Mammary epithelial cell (primary cell): ENCODE measurements at places on chromosomes 12 and 14.
A peak's percentile ranks its signal among the peaks of the same experiment; 100 is the strongest.

DNA sequence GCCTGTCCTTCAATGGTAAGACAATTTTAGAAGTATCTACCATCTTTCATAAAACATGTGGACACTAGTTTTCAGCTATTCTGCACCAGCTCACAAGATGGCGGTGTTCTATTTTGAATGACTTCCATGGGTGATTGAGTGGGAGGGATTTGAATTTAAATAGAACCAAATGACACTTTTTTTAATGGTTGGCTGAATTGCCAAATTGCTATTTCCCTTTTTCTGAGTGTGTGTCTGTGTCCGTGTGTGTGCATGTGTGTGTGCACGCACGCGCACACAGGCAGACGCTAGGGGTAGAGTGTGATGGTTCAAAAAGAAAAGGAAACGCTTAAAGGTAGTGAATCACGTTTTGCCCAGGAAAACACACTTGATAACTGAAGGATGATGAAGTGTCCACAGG is 362.6 kb downstream of the DAD1 start:
- peak; percentile 35 for DNase-seq

DNA sequence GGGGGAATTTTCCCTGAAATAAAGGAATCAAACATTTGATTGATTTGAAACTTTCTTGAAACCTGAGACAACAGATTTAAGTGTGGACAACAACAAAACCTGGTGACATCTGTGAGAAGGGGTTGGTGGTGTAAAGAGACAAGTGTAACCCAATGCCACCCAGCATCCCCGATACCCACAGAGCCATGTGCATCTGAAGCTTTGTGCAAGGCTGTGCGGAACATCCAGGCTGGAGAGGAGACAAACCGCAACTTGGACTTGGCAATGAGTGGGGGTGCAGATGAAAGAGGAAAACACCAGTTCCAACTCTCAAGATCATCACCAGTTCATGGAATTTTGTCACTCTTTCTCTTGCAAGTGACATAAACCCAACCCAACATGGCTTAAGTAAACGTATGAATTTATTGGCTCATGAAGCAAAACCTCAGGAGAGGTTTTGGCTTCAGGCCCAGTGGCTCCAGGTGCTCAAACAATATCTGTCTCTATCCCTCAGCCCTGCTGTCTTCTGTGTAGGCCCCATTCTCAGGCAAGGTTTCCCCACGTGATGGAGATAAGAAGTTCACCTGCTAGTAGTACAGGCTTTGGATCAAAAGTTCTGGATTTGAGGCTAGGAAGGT is 55.2 kb upstream of the NTF3 start:
- DNase-seq = peak; percentile 32

DNA sequence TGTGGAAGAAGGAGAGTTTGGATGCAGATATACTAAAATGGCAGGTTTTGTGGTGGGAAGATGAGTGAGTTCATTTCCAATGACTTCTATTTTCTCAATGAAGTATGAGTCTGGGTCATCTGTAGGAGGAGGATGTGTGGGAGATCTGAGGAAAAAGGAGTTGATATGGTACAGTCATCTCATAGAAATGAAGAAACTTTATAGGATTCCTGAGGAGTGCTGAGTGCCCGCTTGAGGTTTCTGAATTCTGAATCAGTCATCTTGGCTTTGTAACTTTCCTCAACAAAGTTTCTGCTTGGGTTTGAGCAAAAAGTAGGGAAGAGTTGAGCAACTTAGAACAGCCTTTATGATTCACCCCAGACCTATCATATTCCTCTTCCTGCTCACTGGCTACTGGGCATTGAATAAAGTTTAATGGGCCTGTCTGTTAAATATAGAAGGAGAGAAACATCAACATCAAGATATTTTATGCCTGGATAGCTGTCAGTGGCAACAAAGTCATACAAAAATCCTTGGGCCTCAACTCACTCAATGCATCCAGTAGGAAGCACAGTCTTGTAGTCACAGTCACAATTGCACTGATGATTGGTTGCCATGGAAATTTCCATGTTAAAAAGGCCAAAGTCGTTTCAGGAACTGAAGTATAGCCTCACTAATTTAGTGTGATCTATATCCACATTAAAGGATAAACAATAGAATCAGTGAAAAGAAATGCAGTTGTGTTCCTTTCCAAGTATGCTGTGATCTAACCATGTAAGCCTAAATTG is 284.7 kb downstream of the DUSP6 start:
- peak; percentile 95 for DNase-seq

DNA sequence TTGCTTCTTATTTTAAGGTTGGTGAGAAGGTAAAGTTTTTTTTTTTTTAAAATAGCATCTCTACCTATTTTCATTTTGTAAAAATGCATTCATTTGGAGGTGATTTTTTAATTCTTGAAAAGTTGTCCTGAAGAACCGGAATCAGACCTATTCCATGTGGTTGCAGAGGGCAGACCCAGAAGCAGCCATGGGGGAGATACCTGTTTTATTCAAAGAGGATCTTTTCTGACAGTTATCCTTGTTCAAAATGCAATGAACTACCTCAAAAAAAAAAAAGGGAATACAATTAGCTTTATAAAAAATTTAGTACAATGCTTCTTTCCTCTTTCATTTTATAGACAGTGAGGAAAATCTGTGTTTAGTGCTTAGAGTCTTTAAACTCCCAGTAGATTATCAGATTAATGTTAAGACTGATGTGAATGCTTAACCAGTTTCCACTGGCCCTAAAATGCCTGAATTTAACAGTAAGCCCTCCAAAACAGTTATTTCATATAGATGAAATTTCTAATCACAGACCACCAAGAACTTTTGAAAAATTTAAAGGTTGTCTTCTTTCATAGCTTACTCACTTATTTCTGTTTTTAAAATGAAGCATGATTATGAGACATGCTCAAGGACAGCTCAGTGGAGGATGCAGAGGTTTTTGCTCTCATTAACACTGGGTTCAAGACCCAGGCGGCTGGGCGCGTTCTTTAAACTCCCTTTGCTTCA is 8.6 kb upstream of the NEMF start:
- no peak for DNase-seq

DNA sequence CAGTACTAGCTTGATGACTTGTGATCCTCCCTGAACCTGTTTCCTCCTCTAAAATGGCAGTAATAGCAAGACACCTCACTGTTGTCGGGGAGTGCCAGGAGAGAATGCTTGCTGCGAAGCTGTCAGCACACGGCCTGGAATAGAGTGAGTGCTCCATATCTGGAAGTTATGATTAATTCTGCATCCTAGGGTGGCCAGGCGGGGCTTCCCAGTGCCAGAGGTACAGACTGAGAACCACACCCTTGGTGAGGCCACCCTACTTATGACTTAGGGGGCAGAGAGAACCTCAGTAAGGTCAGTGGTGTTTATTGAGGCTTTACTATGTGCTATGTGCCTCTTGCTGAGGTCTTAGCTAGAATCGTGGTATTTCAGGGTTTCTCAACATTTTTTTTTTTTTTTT is 20.1 kb downstream of the MORN3 start:
- DNase-seq = no peak

DNA sequence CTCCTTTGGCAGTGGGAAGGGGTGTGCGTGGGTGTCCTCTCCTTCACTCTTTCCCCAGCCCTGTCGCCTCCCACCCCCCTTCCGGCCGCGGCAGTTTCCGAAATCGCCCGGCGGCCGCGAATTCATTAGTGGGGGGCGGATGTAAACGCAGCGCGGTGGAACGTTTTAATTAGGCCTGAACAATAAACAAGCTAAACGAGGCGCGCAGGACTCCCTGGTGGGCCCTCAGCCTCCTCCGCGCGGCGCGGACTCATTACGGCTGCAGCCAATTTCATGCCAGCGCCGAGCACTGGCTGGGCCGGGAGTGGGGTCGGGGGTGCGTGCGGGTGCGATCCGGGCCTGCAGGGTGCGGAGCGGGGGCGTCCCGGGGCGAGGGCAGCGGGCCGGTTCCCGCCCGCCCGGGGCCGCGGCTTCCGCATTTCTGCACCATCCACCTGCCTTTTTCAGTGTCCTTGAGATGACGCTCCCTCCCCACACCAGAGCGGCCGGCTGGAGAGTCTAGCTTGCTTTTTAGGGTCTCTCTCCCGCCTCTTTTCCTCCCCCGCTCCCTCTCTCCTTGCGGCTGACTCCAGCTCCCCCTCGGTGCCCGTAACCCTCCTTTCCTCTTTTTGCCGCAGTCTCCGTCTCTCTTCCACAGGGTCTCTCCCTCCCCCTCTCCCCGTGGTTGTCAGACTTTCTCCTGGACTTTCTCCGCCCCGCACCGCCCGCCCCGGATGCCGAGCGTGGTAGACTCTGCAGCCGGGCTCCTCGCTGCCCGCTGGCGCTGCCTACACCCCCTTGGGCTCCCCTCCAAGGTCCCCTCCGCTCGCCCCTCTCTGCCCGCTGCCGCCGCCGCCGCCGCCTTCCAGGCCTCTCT is at the start of gene CISTR:
Gene CISTR, minus strand, starts transcription at position 644 of the 856 bp plus-strand sequence.
- no peak for DNase-seq

DNA sequence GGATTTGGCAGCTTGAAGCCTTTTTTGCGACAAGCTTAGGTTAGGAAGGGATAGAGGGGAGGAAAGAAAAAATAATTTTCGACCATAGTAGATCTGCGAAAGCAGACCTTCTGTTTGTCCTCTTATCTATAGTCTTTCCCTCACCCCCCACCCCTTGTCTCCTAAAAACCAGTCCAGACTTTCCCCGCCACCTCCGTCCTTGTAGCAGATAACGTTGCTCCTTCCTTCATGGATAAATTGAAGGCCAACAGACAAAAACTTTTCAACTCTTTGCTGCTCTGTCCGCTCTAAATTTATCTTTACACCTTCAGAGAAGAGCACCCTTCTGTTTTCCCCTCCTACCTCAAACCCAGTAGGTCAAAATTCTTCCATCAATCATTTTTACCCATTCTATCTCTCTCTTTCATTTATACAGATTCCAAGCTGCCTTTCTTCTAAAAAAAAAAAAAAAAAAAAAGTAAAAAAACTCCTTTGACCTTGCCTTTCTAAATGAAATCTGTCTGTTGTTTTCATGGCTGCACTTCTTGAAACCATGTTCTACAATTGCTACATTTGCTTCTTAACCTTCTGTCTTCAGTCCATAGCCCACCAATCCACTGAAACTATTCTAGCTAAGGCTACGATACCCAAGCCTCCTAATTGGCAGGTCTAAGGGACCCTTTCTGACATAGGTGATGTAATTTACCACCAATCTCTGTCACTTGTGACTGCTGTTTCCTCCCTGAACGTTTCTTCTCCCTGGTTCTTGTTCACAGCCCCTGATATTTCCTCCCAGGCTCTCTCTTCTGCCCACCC is 11.1 kb upstream of the NEMF start:
- DNase-seq = no peak

- DNase-seq = no peak
Observed at GRCh38 chr12:58880639-58881038, 39.7 kb downstream of the LRIG3 start.

DNA sequence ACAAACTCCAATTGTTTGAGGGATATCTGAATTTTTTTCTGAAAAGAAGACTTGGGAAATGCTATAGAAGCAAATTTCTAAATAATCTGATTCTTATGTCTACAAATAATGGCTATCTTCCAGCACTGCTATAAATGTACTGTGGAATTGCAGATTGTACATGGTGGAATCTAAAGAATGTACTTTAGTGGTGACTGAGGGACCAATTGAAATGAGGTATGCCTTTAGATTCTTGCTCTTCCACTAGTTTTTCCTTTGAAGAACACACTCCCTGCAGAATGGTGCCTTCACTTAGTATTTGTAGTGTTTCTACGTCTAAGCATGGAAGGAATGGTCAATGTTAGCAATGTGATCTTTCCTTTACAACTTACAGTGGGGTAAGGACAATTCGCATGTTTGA is 11.7 kb upstream of the PRB4 start:
- no peak for DNase-seq

- no peak for DNase-seq
Observed at GRCh38 chr12:132173135-132174014, 29.1 kb downstream of the NOC4L start.

GRCh38 chr12:42504049-42504448 is 85.5 kb downstream of the PRICKLE1 start:
- no peak for DNase-seq

GRCh38 chr12:125983784-125984500 is 918.7 kb downstream of the AACS start:
- DNase-seq = no peak

DNA sequence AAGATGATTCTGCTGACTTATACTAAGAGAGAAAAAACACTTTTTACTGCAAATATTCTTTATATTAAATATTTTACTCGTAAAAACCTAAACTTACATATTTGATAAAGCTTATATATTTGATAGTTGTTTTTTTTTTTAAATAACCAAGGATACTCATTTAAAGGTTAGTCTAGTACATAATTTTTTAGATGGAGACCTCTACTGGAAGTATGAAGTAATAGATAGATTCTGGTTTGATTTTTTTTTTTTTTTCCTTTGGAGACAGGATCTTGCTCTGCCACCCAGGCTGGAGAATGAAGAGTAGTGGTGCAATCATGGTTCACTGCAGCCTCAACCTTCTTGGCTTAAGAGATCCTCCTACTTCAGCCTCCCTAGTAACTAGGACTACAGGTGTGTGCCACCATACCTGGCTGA is 16.4 kb downstream of the ARID2 start:
- peak; percentile 24 for DNase-seq

DNA sequence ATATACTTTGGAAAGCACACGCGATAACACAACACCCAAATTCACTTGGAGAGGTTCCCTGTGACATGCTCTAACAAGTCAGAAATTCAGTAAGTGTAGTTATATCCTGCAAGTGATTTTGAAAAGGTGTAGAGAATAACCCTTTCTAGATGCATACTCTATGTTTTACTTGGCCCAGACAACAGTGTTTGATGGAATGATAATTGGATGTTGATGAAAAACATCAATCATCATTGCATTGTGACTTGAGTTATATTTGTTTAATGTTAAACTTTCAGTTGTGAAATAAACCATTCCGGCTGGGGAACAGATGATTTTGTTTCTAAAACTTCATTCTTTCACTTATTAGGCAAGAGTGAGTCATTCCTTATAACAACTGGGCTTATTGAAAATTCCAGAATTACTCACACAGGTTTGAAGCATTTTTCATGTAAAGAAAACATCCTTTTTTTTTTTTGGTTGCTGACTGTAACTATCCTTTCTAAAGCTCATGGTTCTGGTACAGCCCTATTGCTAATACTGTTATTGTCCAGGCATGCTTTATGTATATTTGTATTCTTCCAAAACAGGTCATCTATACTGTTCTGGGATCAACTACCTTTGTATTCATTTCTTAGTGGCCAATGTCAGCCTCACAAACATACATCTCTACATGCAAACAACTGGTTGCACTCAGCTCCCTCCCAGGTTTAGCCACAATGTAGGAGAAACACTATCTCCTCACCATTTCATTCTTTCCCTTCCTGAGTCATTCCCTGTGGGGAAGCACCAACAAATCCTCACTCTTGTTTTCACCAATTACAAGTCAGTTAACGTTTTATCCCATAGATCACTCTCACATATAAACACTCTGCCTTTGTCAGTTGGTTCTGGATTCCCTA is 121.2 kb upstream of the LRIG3 start:
- peak; percentile 98 for DNase-seq

DNA sequence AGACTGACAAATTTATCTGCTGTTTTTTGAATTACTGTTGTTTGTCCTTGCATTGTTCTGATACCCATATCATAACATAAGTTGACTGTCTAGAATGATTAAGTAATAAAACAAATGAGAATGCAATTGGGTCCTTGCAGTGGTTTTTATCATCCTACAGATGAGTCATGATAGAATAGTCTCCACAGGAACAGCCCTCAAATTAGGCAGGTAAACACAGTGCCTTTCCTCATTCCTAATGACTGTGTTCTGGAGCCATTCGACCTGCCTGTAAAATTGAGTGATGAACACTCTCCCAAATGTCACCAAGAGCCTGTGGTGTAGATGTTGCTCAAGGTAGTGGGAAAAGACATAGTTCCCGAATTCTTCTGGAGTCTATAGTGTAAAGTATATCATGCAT is 12.3 kb downstream of the NKX2-8 start:
- DNase-seq = peak; percentile 33

GRCh38 chr12:10392394-10392930 is 2.6 kb upstream of the KLRK1 start:
- peak; percentile 88 for DNase-seq
